AG04449 (cell line): ENCODE measurements at places on chromosomes 1 and 21.

GRCh38 chr1:205068001-205068400 is 16.3 kb downstream of the TMEM81 start:
- no peak for DNase-seq

DNA sequence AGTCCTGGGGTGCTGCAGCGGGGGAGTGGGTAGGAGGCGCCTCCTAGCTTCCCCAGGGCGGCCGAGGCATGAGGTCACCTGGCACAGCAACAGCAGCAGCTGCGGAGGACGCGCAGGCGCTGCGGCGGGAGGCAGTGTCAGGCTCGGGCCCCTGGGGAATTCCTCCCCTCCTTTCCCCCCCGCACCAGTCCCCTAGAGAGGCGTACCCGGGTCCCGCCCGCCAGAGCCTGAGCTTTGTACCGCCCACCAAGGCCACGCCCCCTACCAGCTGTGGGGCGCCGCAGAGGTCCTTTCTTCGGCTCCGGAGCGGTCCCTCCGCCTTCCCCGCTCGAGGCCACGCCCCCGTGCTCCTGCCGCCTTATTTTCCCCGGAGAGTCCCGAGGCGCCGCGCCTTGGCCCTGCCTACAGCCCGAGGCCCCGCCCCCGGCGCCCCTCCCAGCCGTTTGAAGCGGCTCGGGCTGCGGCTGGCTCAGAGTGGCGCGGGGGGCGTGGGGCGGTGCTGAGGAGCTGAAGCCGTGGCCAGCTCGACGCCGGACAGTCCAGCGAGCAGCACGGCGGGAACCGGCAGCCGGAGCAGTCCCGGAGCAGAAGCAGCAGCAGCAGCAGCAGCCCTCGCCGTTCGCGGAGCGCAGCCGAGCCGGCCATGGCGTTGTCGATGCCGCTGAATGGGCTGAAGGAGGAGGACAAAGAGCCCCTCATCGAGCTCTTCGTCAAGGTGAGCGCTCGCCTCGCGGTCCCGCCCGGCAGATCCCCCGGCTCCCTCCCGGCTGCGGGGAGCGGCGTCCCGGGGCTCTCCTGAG is at the start of gene CLIC4:
Gene CLIC4 (plus strand): TSS at position 537 of the 800 bp plus-strand sequence. CDS start 107 bp downstream, at position 644.
- peak; percentile 95 for DNase-seq

DNA sequence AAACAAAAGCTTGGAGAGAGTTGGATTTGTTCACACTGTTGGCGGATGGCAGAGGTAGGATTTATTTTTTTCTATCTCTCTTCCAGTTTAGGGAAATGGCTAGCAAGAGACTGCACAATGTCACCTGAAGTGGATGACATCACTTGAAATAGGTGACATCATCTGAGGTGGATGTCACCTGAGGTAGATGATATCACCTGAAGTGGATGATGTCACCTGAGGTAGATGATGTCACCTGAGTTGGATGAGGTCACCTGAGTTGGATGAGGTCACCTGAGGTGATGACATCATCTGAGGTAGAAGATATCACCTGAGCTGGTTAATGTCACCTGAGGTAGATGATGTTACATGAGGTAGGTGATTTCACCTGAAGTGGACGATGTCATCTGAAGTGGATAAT is 413.4 kb downstream of the DSCAM start:
- no peak for DNase-seq

GRCh38 chr1:202234331-202235002 is 40.9 kb downstream of the LGR6 start:
- peak; percentile 49 for DNase-seq

GRCh38 chr1:99465176-99465900 is 180.6 kb upstream of the PALMD start:
- DNase-seq = peak; percentile 71

GRCh38 chr1:85962457-85962856 is 194.1 kb downstream of the COL24A1 start:
- no peak for DNase-seq

- DNase-seq = no peak
Measured at GRCh38 chr1:920010-920409, 3.7 kb upstream of the SAMD11 start.

DNA sequence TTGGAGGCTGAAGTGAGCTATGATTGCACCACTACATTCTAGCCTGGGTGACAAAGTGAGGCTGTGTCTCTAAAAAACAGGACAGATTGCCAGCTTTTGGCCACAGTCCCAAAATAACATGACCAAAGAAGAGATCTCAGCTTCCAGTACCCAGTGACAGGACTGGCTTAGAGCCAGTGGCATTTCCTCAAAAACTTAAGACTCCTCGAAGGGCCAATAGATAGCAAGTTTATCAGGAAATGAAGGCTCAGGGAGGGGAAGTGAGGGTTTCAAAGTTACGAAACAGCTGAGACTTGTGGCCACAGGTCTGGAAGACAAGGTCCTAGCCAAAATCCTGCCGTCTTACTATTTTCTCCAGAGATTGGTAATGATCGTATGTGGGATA is 6.3 kb upstream of the TMEM39B start:
- no peak for DNase-seq

GRCh38 chr1:185087746-185088145 is 42.4 kb downstream of the RNF2 start:
- no peak for DNase-seq

- DNase-seq = no peak
Measured at GRCh38 chr1:16888860-16889816, 6.6 kb upstream of the RNU1-2 start.

- no peak for DNase-seq
Measured at GRCh38 chr1:177302357-177303044, 131.7 kb downstream of the BRINP2 start.

GRCh38 chr1:47703156-47703825 is 265.4 kb downstream of the FOXD2 start:
- no peak for DNase-seq

DNA sequence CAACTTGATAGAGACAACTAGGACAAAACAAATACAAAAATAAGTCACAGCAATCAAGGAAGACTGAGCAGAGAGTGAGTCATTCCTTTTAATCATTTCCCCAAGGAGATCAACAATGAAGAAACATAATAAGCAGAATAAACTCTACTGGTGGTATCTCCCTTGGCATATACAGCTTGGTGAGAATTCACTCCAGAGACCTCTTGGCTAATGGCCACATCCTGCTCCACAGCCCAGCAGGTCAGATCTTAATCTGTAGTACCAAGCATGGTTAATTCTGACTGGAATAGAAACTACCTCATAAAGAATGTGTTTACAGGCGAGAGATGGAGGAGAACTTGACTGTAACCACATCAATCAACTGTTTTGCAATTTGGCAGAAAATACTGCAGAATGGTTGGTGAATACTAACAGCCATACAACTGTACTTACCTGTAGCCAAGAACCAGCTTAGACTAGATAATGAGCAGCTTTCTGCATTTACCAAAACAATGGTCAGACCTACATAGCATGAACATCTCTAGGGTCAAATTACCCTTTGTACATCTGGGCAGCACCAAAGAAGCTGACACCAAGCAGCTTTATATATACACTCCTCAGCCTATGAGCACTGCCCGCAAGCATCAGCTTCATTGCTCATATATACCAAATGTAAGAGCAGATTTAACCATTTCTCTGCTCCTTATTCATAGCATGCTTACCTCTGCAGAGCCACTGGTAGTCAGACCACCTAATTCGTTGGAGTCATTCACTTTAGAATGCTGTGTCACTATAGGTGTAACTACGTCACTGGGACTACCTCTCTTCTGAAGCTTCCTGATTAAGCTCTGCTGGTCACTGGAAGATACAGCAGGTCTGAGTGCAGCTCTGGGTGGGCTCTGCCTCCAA is 51.0 kb downstream of the KIAA0319L start:
- peak; percentile 69 for DNase-seq

DNA sequence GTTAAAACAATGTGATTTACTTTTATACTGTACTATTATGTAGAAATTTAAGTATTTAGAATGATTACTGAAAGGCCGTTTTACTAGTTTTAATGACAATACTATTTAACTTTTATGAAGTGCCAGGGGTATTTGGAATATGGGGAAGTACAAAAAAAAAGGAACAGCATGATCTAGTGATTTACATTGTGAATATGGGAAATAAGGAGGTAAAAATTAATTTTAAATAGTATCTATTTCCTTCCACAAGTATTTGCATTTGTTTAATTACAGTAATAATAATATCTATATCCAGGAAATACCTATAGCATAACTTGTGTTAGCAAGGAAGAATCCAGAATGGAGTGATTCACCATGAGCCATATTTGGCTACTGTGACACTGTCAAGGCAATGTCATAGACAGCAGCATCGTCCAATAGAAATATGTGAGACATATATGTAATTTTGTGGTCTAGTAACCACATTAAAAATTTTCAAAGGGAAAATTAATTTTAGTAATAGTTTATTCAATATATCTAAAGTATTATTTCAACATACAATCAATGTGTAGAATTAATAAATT is 22.0 kb downstream of the CNST start:
- no peak for DNase-seq

GRCh38 chr1:103075316-103076000 is 32.9 kb downstream of the COL11A1 start:
- DNase-seq = no peak

- no peak for DNase-seq
Measured at GRCh38 chr1:234545517-234546386, 64.2 kb downstream of the IRF2BP2 start.

DNA sequence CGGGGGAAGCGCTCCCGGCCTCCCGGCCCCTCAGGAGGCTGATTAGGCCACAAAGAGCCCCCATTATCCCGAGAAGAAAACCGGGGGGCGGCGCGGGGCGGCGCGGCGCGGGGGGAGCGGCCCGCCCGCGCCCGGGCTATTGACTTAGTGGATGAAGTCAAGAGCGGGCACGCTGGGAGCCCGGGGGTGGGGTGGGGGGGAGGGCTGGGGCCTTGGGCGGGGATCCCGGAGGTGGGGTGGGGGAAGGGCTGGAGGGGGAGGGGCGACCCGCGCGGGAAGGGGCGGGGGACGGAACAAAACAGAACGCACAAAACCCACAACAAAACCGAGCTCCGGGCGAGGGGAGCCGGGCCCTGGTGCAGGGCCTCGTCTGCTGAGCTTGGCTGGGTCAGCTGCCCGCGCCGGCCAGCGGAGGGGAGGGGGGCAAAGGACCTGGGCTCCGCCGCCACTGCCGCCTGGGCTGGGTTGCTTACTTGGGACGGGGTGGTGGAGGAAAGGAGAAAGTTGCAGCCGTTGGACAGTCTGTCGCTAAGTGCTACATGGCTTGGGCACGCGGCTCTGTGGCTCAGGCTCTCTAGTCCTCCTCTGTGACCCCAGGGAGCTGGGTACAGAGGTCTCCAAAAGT is 16.3 kb downstream of the PAX7 start:
- no peak for DNase-seq

GRCh38 chr1:87137342-87137739 is 191.3 kb upstream of the LMO4 start:
- no peak for DNase-seq

DNA sequence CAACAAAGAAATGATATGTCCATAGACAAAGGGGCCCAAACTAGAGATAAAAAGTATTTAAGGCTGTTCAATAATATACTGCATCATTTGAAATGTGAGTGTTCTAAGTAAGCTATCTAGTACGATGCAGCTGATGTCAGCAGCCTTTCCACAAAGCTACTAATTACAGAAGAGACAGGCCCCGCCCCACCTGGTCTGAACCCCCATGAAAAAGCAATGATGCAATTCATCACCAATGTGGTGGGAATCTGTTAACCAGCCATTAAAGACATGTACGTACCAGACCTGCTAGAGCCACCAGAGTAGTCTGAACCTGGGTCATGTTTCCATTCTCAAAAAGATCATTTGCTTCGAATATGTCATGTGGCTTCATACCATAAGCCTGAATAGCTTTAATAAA is 25.1 kb downstream of the CNN3 start:
- DNase-seq = no peak

- no peak for DNase-seq
Measured at GRCh38 chr1:154324669-154325582, at the start of gene ATP8B2. ATP8B2 (plus strand) TSS chr1:154325525; CDS start chr1:154328142, 2,617 bp downstream.

DNA sequence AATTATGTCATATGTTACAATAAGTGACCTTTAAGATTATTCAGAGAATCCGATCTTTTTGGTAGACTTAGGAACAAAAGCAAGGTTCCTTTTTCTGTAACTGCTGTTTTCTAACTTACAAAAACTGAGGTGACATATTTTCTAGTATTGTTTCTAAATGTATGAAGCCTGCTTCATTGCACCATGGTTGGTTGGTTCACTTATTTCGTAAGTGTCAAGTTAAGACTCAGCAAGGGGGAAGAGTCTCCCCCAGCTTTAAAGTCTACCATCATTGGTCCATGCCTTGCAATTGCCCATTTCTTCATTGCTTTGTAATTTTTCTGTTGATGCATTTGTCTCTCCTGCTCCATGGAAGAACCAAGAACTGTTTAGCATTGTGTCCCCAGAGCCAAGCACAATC is 136.9 kb downstream of the DISC1 start:
- DNase-seq = no peak

- DNase-seq = no peak
Measured at GRCh38 chr1:32346532-32347157, 10.6 kb upstream of the MARCKSL1 start.

DNA sequence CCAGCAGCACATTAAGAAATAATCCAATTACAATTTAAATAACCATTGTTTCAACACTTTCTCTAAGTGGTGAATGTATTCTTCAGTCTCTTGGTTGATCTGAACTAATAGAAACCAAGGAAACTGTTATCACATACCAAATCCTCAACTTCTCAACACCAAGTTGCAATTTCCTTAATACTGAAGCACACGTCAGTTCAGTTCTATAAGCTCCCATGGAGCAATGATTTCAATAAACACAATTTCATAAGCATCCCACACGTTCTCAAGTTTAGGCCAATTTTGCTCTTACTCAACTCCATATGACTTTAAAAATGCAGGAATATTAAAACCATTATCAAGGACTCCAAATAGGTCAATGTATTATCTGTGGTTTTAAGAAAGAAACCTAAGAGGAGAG is 5.8 kb upstream of the ERG start:
- no peak for DNase-seq

- DNase-seq = no peak
Measured at GRCh38 chr1:94658221-94658620, 116.7 kb upstream of the F3 start.

DNA sequence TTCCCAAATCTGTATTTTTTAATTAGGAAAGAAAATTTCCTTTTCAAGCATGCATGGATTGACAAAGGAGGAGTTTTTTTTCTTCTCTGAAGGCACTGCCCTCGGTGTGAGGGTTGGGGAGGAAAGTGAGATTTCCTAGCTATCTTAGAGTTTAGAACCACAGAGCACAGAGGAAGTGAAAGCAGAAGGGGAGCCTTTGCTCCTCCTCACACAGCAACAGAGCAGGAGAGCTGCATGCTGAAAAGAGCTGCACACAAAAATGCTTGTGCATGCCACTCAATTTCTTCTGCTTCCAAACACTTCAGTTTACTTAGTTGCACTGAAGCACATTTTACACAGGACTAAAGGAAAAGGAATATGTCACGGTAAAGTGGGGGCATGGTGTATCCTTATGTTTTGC is 308.1 kb downstream of the GPATCH2 start:
- DNase-seq = no peak

DNA sequence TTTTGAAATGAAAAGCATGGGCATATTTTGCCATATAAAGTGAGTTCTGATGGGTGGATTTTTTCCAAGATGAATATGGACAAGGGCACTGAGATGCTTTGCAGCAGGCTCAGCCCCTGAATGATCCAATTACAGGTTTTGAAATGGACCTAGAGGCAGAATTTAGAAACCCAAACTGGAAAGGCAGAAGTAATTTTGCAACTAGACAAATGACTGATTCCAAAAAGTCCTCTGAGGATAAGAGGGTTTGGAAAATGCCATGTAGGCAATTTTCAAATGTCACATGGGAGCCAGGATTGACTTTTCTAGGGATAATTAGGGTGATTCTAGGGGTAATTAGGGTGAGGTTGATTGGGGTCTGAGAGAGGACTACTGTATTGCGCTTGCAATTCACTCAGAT is 148.9 kb upstream of the ZNF648 start:
- DNase-seq = no peak
